T follicular helper cell (primary cell): ENCODE measurements at places on chromosomes 7 and 10.

DNA sequence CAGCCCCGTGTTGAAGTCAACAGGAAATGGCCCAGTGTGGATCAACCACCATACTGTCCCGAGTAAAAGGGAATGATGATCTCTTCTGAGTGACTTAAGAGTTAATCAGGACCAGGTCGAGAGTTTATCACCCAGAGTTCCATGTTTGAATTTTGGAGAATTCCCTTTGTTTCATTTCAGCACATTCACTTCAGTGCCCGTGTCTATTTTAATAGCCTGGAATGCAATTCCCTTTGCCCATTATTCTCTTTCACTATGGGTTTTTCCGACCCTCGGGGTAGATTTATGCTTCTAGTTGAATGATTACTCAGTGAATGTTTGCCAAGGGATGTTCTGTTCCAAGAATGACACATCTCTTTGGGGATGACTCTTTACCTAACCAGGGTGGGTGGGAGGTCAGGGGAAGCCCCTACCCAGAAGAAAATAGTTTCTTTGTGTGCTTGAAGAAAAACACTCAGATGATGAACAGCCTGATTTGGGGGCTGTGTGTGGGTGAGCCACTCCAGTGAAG, 594.9 kb downstream of the INHBA start:
- DNase-seq = no peak

DNA sequence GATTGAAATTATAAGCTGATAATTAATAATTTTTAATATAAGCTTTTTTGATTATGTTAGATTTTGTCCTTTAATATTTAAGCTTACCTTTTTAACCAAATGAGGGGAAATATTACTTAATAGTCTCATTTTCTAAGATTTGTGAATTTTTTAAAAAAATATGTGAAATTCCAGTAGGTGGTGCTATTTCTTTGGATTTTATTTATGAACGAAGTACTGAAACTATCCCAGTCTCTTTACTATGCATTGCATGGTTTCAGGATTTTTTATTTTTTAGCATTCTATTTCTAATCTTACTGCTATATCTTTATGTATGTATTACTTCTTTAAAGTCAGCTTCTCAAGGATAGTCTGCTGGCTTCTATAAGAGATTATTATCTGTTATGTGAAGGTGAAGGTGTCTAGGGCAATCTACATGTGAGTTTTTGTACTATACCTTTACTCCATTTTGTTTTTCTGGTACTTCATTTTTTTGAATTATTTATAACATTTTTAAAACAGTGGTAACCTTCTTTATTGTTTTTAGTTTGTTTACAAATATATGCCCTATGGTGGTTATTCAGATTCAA, 78.3 kb downstream of the ATRNL1 start:
- no peak for DNase-seq

GRCh38 chr10:3093996-3094395, 26.6 kb downstream of the PFKP start:
- DNase-seq = no peak

DNA sequence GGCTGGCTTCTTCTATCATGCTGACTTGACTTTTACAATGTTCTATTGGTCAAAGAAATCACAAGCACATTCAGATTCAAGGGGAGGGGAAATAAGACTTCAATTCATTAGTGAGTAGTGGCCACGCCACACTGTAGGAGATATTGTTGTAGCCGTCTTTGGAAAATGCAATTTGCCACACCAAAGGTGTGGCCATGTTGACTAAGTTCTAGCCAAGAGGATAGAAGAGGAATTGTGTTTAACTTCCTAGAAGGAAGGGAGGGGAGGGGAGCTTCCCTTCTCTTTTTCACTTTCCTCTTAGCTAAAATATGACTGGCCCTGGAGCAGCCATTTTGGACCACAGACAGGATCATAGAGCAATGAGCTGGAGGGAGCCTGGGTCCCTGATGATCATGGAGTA, 3.4 kb upstream of the PRKAR2B start:
- no peak for DNase-seq
